ENCODE measurements at places on chromosomes 12 and 14.

DNA sequence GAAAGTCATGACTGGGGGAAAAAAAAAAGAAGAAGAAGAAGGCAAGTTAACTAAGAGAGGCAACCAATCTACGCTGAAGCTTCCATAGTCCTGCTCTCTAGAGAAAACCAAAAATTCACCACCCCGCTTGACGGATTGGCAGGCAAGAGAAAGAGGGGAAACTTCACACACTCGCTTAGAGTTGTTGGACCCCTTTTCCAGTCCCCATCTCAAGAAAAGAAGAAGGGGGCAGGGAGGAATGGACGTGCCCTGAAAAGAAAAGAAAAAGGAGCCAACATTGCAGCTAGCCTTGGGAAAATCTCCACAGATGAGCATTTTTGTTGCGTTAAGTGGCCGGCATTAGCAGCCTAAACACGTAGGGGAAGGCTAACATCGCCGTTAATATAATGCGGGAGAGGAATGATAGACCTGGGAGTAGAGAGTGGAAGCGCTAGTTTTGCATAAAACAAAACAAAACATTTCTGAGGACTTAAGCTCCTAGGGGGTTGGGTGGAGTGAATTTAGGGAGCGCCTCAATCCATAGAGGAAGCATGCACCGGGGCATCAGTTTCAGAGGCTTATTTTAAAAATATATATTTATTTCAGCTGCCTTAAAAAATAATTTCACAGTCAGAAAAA is 11.3 kb upstream of the FOXG1 start:
- DNase-seq: no peak

DNA sequence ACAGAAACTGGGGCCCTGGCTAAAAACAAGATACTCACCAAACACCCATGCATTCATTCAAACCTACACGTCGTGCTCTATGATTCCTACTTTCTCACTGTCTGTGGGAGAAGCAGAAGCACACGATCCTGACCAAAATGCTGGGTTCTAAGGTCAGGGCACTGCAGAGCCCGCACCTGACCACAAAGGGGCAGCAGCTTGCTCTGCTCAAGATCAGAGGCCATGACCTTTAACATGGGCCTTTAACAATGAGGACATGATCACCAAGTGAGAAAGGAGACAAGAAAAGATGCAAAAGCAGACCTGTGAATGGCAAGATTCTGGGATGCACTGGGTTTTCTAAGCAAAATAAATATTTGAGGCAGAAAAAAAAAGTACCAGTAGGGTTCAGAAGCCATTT is 40.1 kb upstream of the VPS33A start:
- no peak for DNase-seq

DNA sequence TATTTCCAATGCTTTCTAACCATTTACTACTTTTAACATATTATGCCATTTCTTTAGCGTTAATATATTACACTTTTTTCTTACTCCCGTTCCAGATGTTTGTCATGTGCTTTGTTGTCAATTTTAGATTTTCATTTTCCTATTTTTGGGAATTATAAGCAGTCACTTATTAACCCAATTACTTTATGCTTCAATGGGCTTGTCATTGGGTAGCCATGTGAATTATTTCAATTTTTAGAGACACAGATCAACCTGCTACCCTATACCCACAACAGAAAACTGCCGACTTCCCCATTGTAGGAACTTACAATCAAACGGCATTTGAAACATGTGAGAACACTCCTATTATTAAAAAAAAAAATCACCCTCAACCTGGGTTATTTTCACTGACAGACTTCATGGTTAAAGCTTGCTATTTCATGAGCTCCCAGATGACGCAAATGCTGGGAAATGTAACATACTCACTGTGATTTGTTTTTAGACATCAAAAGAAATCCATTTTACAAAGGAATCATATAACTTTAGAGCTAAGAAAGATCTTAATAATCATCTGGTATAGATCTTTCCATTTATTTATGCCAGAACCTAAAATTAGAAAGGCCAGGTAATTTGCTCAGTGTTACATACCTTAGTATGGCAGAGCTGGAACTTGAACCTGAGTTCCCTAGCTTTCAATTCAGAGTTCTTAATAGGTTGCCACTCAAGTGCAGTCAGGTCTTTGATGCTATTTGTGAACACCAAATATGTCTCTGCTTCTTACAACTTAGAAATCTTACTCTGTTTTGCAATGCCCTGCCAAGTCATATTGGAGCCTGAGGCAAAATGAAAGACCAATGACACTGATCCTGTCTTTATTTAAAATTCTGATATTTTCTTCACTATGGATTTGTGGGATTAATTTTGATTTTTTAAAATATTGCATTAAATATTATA is 340.4 kb downstream of the RAD51B start:
- DNase-seq: no peak

DNA sequence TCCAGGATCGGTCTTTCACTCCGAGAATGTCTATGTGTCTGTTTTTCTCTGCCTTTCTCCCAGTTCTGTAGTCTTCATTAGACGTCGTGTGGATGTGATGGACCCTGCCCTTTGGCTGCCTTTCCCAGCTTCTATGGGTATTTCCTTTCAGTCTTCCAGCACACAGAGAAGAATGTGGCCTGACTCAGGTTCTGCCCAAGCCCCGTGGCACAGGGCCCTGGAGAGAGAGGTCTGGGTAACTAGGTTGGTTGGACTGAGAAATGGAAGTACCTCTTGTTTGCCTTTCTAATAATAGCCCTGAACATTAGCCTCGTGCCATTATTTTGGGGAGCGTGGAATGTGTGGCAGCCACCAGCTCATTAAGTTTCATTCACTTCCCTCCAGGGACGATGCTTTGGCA is 3.8 kb downstream of the FOXJ2 start:
- DNase-seq: no peak

GRCh38 chr14:69701291-69701690 is 65.7 kb upstream of the SRSF5 start:
- DNase-seq: no peak

All from amniotic stem cell (primary cell).